Stimulated activated CD8-positive, alpha-beta memory T cell treated with anti-CD3 and anti-CD28 coated beads, Interleukin-4, amount 100 ng/mL, for 1 hour (primary cell): ENCODE measurements at places on chromosomes 7 and 10.

DNA sequence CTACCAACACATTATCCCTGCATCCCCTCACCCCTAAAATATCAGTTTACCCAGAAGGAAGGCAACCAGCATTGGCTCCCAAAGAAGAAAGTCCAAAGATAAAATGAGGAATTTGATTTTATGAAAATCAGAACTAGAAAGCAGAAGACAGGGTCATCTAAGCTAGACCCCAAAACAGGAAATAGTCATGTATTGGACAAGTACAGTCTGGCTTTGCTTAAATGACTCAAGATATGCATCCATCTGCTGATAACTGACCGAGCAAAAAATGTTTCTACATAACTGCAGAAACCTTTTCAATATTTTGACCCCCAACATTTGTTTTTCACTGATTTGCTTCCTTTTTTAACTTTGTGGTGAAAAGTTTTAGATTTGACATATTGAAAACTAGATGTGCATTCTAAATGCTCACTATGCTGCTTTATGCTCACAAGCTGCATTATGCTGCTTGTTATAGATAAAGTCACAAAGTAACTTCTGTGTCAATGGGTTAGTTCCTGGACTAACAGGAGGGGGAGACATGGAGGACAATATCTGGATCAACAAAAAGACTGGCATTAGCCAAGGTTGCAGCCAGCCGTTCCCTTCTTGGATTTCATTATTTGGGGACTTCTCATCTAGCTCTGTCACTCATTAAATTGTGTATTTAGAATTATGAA, 227.0 kb downstream of the INHBA start:
- DNase-seq = no peak

DNA sequence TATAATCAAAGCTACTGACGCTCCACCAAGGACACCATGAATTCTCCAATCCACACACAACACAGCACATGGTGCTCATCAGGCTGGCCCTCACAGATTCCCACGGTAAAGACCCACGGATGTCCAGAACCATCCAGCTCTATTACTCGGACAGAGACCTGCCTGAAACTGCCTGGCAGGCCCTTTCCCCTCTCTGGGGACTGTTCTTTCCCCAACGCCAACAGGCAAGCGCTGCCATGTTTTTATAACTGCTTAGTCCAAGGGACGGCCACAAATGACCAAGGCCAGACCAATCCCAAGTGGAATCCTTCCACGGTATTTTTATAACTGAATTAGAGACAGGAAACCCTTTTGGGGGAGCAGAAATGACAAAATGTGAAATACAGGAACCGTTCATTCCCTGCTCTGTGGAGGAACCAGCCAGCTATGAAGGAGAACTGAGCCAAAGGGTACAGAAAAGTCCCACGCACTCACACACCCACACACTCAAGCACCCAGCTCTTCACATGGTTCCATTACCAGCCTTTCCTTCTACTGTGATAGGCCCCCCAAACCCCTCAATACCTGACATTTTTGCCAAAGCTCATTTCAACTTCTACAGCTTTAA, 4.1 kb downstream of the PIP4K2A start:
- DNase-seq = no peak

GRCh38 chr7:33107136-33108066, 1.8 kb downstream of the RP9 start:
- no peak for DNase-seq

GRCh38 chr10:58734664-58735063, 222.0 kb downstream of the BICC1 start:
- DNase-seq = no peak

DNA sequence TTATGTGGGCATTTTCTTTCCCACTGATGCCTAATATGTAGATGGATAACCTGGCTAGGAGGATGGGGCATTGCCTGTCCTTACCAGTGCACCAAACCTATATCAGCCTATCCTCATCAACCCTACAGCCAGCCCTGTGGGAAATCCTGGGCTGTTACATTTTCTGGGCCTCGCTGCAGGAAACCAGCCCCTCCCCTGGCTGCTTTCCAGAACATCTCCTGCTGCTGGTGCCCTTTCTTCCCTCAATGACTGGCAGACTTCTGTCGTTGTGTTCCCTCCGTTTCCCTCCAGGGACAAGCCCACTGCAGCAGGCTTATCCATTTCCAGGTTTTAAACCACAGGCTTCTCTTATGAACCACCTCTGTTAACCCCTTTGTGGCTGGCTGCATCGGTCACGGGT, 486.1 kb upstream of the COBL start:
- DNase-seq = no peak

GRCh38 chr7:134855442-134855841, 76.0 kb downstream of the CALD1 start:
- DNase-seq = no peak

GRCh38 chr7:33232632-33233145, 103.3 kb downstream of the BBS9 start:
- no peak for DNase-seq

DNA sequence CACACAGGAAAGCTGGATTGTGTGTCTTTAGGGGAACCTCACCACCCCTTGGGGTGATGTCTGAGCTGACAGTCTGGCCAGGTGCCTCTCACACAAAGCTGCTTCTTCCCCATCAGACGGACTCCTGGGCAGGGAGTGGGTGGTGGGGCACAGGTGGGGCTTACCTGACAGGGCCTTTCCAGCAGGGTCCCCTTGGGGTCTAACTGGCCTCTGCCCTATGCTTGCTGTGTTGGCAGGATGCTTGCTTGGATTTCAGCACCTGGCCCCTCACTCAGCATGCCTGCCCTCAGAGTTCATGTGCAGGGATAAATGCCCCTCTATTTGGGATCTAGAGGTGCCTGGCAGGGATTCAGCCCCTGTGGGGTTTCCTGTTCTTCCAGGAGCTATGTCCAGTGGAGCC, 496.9 kb upstream of the ZMIZ1 start:
- DNase-seq = no peak

GRCh38 chr7:140229591-140230515, 53.1 kb upstream of the KDM7A start:
- peak; percentile 32 for DNase-seq

GRCh38 chr7:115094163-115094562, 172.3 kb downstream of the MDFIC start:
- no peak for DNase-seq

DNA sequence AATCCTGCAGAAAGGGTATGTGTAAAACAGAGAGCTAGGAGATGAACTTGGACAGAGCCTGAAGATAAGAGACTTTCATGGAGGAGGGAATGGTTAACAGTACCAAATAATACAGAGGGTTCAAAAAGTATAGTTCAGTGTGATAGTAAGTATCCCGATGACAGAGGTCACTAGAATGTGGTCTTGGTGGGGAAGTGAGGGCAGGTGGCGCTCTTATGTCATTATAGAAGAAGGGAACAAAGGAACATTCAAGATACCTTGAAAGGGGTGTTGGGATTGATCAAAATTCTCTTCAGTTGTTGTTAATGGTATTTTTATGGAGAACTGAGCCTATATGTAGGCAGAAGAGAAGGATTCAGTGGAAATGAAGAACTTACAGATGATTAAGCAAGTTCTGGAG, 312.5 kb downstream of the SUGCT start:
- DNase-seq = no peak

- DNase-seq = no peak
Observed at GRCh38 chr7:22563621-22564241, 63.7 kb upstream of the STEAP1B start.

DNA sequence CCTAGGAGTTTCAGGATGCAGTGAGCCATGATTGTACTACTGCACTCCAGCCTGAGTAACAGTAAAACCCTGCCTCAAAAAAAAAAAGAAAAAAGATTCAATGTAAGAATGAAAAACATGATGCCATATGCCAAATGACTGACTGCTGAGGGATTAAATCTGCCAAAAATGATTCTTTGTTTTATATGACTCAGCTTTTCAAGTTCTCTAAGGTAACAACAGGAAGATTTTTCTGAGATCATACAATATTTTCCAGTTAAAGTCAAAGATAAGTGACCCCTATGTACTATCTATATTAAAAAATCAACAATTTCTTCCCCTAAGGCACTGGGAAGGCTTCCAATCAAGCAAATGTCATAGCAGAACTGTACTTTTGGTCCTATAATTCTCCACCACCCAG, 271.2 kb upstream of the IMMP2L start:
- DNase-seq = no peak
